ENCODE measurements at places on chromosomes 7 and 10.

DNA sequence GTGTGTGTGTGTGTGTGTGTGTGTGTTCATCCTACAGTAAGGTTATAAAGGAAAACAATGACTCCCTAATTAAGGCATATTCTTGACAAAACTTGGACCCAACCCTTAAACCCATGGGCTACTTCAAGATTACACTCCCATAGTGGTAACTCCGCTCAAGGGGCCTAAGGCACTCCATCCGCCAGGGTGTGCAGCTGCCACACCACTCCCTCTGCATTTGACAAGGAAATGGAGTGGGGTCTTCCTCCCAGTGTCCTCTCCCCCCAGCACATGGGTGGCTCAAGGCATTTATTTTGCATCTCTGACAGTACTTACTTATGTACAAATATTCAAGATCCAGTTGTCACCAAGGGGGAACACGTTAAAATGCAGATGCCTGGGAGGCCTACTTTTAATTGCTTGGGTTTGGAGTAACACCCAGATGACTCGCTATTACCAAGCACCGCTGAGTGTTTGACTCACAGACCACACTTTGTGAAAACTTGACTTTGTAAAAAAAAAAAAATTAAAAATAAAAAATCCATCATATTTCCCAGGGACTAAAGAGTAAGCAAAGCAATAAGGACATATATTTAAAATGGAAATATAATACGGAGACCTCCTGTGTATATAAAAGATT, 53.0 kb upstream of the AGR3 start:
- DNase-seq, result no peak

DNA sequence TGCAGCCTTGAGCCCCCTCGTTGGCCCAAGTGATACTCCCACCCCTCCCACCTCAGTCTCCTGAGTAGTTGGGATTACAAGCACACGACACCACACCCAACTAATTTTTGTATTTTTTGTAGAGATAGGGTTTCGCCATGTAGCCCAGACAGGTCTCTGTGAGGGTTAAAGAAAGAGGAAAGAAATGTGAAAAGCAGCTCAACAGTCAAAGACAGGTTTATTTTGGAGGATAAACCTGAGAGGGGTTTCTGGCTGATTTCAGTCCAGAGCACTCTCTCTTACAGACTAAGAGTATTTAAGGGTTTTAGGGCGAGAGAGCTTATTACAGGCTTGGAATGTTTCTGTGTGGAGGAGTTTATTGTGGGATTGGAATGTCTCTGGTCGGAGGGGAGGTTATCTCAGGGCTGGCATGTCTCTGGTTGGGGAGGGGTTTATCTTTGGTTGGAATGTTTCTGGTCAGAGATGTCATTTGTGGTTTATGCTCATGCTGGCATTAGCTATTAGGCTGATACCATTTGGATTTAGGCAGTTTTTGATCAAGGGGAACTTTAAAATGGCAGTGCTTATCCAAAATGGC, 26.1 kb upstream of the SNX10 start:
- DNase-seq, result peak; percentile 3

DNA sequence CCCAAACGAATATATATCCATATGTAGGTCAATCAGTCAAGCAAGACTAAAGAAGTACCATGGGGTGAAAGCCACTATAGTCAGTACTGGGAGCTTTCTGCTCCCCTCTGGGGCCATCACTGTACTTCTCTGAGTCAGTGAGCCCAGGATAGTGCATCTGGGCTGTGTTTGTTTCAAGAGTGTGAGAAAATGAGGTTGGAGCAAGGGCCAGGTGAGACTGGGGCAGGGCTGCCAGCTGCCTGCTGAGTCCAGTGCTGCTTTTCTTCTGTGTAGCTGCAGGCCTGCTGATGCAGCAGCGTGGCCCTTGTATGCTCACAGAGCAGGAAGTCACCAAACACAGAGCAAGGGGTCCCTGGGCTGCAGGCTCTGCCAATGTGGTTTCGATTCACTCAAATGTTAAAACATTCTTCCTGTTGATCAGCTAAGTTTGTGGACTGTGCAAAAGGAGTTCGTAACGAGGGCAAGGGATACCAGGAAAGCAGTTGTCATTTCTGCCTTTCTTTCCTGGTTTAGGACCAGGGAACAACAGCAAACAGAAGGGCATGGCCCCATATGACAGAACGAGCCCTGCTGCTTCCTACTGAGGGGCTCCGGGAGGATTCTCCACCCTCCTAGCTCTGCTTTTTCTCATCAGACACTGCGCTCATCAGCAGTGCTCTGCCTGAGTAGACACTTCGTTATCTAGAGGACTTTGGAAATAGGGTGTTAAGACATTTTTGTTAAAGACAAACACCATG, 65.4 kb upstream of the TNS3 start:
- DNase-seq, result no peak

DNA sequence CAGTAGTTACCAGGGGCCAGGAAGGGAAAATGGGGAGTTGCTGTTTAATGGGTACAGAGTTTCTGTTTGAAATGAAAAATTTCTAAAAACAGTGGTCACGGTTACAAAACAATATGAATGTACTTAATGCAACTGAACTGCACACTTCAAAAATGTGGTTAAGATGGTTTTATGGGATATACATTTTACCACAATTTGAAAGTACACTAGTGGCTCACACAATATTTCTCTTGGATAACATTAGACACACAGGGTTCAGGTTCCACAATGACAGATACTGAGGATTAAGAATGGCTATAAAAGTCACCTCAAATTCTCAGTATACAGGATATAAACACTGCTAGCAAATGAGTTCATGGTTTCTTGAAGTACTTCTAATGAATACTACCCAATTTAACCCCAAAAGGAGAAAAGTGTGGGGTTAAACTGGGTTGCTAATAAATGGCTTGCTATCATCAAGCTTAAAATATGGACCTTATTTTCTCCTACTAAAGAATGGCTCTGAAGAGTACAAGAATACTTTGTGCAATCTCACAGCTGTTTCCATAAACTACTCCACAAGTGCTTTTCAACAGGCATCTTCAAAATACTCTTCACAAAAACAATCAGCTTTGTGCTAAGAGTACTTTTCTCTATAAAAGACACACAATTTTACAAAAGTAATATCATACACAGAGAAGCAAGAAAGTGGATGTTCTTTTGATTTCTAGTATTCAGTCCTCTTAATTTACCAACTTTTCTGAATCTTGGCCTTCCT, 92.9 kb downstream of the SRPK2 start:
- DNase-seq, result no peak

DNA sequence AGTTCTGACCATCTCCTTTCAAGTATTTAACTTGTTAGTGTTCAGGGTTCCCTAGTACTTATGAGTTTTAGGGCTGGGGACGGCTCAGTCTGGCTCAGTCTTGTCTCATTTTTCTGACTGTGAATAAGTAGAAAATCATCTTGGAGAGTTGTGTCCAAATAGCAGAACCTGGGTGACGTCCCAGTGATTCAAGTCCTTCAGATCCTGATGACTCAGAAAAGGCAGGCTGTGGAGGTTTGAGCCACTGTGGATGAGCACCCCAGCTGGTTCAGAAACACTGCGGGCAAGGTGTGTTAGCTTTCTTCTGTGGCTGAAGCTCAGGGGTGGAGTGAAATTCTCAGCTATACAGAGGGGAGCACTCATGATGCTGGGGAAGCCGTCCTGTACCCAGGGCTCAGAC, 154.4 kb upstream of the NPY start:
- no peak for DNase-seq

- no peak for DNase-seq
These were observed 171.1 kb upstream of the KLF6 start for GRCh38 chr10:3955955-3956617.

DNA sequence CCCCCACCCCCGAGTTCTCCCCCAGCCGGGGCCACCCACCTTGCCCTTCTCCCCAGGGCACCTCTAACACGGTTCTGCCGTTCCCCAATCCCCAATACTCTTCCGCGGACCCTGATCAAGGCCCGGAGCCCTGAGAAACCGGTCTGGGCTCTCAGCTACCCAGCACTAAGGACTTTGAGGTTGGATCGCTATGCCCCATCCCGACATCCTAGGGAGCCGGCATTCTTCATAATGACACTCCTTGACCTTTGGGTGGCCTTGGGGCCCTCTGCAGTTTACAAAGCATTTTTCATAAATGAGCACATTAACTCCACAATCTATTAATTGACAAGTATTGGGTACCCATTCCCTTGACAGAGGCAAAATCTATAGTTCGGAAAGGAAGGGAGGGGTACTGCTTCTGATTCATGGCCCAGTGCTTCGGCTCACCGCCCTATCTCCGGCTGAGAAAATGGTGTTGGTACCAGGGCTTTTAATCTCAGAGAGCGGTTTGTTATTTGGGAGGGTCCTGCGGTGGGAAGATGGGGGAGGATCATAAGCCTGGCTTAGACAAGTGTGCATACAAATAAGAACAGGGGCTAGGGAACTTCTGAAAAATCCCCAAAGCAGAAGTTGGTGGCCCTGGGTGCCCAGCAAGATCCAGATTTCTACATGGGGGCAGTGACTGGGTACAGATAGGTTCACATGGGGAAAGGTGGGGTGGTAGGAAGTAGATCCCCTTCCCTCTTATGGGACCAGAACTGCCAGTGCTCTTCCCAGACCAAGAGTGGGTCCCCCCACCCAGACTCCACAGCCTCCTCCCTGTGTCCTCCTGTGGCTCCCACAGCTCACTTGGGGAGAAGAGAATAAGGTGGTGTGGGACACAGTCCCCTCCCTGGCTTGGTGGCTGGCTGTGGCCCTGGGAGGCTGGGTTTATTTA, 3.2 kb downstream of the IMPDH1 start:
- no peak for DNase-seq

GRCh38 chr7:137269240-137269639, 74.3 kb downstream of the PTN start:
- DNase-seq, result no peak

- DNase-seq, result peak; percentile 47
These were observed 366.1 kb upstream of the ANKRD30A start for GRCh38 chr10:36759141-36759805.

GRCh38 chr10:47247148-47248059, 52.6 kb upstream of the GDF10 start:
- no peak for DNase-seq

- DNase-seq, result no peak
These were observed 19.4 kb downstream of the INSIG1 start for GRCh38 chr7:155317114-155317434.

DNA sequence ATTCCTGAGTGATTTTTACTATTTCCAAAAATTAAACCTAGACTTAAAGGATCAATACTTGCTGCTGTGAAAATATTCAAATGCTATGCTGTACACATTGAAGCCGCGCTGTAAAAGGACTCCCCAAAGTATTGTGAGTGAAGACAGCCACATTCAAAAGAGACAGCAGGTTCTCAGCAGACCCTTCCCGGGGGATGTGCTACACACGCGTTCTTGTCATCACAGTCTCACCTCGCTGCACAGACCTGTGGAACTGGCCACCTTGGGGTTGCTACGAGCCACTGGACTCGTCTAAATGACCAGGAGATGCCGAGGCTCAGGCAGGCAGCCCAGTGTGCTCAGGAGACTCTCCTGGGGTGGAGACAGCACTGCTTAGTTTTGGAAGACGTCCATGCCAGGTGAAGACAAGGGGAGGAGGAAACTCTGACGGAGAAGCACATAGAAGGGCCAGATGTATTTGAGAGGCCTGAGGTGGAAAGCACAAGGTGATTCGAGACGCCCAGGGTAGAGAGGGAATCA, 367.7 kb upstream of the SHH start:
- no peak for DNase-seq

DNA sequence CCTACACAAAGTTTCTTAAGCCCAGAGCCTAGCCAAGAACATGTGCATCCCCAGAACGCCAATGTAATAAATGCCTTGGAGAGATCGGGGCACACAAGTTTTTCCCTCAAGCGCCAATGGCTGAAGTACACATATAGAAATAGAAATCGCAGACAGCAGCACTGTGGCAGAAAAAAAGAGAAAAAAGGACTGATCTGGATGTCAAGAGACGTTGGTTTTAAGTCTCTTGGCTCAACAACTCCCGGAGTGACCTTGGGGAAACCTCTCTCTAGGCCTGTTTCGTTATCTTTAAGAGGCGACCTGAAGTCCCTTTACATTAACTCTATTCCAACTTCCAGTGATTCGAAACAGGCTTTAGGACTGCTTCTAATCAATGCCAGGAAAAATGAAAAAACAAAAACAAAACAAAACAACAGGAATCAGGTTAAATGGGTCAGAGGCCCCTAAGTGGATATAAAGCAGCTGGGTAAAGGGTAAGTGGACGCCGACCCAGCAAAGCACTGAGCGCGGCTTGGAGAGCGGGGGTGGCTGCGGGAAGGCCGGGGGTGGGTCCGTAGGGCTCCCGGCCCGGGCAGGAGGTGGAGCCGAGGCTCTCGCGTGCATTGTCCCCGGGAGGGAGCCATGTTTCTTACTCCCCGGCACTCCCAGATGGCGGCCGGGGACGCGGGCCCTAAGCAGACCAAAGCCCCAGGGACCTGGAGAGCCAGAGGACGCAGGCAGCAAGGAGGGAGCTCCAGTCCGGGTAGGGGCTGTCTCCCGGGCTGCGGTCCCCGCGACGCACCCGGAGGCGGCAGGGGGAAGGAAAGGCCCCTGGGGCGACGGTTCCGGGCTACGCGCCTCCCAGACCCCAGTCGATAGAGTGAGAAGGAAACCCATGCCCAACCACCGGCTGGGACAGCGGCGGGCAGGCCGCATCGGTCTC, 757 bp downstream of the EIF3A start:
- DNase-seq, result peak; percentile 63

DNA sequence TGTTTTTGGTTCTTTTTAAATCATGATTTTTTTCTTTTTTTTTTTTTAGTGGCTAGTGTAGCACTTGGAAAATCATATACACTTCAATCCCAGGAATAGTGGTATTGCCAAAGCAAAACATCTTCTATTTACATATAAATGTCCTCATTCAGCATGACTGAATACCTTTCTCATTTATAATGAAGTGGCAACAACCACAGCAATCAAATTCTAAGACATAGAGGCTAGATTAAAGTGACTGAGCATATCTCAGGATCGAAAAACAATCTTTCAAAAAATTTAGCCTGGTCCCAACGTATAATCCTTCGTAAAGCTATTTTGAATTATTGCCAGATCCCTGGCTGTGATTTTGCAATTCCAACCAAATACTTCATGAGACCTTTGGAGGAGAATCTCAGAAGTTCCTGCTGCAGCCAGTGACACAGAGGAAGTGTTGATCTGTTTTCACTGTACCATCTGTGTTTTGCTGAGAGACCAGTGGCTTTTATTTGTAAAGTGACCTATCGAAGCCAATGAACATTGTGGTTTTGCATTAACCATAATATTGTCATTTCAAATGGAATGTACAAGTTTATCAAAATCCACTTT, 29.8 kb upstream of the SP8 start:
- no peak for DNase-seq

DNA sequence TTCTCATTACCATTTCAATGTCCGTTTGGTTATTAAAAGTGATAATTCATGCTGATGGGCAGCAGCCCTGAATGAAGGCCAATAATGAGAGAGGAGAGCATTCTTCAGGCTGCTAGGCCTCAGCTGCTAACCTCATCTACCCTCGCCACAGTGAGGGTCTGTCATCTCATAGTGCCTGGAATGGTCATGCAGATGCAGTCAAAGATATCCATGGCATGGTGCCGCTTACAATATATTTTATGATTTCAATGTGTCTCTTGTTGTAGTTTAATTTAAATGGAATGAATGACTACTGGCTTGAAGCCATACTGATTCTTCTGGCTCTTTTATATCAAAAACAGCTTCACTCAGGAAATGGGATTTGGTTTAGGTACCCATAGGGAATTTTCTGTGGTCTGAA, 126.9 kb downstream of the SLC16A9 start:
- no peak for DNase-seq
